GM23338 (cell line): ENCODE measurements at places on chromosomes 2 and 18.

GRCh38 chr2:185318271-185318724 lies 420.3 kb upstream of the FSIP2 start:
- peak; percentile 9 for DNase-seq

- DNase-seq: no peak
These were observed 2.4 kb downstream of the CCBE1 start for GRCh38 chr18:59694824-59695223.

- no peak for DNase-seq
These were observed 46.0 kb upstream of the STON1 start for GRCh38 chr2:48483916-48484315.

DNA sequence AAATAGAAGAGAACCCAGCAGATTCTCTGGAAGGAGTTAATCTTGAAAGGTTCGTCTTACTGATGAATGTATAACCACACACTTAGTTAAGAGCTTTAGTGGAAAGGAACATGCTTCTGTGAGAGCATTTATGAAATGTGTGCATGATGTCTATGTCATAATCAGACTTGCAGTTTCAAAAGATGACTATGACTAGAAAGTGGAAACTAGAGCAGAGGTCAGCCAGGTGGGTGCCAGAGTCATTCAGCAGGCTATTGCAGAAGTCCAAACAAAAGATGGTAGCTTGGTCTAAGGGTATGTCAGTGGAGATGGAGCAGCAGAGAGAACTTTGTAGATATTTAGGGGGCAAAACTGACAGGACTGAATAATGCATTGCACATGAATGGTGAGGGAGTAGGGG lies 825.8 kb downstream of the DCC start:
- DNase-seq: no peak

DNA sequence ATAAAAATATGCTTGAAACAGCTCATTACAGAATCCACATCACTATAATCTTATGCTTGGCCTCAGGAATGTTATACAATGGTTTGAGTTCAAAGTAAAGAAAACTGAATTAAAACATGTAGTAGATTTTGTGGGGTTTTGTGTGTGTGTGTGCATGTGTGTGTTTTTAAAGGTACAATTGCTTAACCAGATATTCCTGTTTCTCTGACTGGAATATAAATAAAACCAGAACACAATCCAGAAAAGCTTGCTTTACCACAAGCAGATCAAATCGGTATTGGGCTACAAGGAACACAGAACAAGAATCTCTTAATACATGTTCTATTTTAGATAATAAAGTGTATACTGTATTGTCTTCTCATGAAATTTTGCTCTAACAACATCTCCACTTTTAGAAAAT lies 110.0 kb downstream of the TMEM247 start:
- no peak for DNase-seq

- peak; percentile 60 for DNase-seq
These were observed 217.4 kb upstream of the DTNA start for GRCh38 chr18:34492652-34493051.

- no peak for DNase-seq
These were observed 127.6 kb upstream of the DLGAP1 start for GRCh38 chr18:4582431-4583335.

- no peak for DNase-seq
These were observed 123.8 kb downstream of the AFF3 start for GRCh38 chr2:100018341-100019193.

DNA sequence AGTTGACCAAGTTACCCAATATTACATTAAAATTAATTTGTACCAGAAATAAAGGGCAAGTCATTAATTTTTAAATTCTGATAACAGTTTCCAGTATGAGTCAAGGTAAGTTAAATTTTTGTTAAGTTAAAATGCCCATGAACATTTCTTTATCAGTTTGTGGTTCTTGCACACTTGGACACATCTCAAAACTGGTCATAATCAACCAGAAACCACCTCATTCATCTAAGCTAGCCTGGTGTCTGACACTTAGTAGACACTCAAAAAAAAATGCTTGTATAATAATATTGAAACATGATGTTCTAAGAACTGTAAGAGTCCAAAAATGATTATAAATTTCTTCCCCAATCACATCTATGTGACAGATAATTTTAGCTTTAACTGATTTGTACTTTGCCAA lies 62.4 kb downstream of the SATB2 start:
- no peak for DNase-seq

- DNase-seq: no peak
These were observed 1043.0 kb upstream of the CHAC2 start for GRCh38 chr2:52724585-52724984.

GRCh38 chr2:207202645-207203044 lies 36.9 kb upstream of the KLF7 start:
- DNase-seq: peak; percentile 86

DNA sequence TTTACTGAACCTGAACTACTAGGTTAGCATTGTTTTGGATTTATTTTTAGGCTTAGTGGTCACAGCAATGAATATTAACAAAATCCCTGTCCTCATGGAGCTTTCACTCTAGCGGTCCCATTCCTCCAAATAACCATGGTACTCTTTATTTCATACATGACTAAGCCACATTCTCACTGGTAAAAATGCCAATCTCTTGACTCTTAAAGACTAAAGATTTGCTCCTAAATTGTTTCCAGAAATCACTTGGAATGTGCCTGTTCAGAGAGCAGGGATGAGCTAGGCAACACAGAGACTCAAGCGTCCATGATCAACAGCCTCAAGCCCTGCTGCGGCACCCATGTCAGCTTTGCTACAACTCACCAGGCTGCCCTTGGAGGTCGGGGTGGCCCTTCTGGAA lies 13.5 kb downstream of the LMAN1 start:
- DNase-seq: no peak

- peak; percentile 75 for DNase-seq
These were observed 4.1 kb downstream of the BCL11A start for GRCh38 chr2:60549238-60549927.

GRCh38 chr18:3720818-3721545 lies 271.0 kb downstream of the TGIF1 start:
- no peak for DNase-seq

DNA sequence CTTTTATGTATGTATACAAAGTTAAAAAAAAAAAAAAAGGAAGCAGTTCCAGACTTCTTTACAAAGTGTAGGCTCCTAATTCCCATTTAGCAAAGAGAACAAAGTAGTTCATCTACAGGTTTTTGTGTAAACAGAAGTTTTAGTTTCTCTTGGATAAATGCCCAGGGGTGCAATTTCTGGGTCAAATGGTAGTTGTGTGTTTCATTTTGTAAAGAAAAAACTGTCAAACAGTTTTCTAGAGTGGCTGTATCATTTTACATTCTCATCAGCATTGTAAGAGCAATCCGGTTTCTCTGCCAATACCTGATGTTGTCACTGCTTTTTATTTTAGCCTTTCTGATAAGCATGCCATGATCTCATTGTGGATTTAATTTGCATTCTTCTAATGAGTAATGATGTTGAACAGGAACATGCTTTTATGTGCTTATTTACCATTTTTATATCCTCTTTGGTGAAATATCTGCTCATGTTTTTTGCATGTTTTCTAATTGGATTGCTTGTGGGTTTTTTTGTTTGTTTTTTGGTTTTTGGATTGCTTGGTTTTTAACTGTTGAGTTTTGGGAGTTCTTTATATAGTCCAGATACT lies 16.6 kb upstream of the PSME4 start:
- no peak for DNase-seq

DNA sequence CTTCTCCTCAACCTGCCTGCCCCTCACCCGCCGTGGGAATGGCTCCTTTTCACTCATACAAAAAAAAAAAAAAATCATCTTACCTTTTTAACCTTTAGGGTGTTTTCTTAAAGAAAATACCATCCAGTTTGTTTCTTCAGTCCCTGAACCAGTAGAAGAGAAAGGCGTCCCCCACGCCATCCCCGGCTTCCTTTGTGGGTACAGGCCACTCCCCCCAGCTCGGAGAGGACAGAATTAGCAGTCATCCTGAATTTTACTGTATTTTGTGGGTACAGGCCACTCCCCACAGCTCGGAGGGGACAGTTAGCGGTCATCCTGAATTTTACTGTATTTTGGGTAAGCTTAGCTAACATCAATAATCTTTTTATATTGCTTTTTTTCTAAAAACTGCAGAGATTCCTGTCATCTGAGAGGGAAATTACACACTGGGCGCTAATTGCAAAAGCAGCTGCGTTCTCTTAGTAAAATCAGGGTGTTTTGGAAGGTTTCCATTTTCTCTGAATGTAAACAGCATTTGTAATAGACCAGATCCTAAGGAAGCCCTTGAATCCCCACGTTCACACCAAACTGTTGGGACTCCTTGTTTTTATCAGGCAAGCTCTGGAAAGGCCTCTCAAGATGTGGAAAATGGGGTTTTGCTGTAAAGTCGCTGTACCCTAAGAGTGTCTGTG lies 72.5 kb downstream of the NFATC1 start:
- no peak for DNase-seq

DNA sequence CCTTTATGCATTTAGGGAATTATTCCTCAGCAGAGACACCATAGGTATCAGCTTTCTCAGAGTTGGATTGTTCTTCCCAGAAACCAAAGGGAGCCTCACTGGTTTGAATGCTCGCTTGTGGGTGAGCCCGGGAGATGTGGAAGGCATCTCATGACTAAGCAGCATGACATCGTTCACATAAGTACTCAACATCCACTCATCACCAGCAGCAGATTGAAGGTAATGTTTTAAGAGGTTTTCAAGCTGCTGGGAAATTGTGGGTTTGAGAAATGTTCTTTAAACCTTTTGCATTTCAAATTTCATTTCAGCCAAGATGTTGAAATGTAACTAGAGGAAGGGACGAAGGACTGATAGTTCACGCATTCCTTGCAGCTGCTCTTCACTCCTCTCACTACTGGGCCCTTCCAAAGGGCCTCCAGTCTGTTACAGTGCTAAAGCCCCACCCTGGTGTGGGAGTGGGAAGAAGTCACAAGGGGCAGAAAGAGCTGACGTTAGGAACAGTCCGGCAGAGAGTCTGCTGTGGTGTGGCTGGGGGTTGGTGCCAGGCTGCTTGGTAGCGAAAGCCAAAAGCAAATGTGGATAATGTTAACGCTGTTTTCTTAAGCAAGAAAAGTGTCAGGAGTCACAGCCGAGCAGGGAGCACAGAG lies 324.5 kb upstream of the EPHA4 start:
- DNase-seq: peak; percentile 3

DNA sequence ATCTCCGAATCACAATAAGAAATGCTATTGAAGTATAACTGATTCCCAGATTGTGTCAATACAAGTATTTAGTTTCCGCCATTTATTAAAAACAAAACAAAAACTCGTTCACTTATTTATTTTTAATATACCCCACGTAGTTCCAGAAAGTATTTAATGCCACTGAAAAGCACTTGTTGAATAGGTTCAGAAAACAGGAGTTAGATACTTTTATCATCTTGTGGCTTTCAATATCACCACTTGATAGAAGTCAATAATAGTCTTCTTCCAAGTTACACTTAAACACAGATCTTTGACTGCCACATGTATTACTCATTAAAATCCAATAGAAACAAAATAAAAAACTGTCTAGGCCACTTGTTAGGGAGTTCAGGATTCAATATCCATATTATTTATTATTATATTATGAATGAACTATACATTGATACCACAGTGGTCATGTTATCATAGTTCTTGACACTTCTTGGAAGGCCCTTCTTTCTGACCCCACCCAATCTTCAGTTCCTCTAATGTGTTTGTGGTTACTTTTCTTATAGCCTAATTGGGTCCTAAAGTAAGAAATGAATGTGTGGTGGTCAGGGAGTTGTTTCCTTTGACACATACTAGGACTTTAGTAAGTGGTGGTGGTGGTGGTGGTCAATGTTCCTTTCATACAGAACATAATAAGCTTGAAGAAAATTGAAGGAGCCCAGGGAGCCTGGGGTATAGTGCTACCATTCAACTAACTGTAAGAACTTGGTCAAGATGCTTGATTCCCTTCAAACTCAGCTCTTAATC lies 221.3 kb upstream of the ITGA4 start:
- no peak for DNase-seq

GRCh38 chr2:201130524-201131186 lies 14.7 kb downstream of the CFLAR start:
- peak; percentile 49 for DNase-seq

GRCh38 chr2:195649629-195650190 lies 7.3 kb upstream of the SLC39A10 start:
- DNase-seq: no peak

DNA sequence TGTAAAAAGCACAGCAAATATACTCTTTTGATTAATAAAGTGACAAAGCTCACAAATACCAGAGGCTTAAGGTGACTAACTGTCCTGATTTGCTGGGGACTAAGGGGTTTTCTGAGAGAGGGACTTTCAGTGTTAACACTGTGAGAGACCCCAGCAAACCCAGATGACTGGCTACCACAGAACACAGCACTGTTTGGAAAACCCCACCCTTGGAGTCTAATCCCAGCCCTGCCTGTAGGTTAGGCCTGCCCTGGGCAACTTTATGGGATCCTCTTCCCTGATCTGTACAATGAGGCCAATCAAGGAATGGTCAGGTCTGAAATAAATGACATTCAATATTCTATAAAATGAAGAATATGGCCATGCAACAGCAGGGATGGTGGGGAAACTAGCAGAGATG lies 30.5 kb upstream of the CTAGE1 start:
- no peak for DNase-seq

DNA sequence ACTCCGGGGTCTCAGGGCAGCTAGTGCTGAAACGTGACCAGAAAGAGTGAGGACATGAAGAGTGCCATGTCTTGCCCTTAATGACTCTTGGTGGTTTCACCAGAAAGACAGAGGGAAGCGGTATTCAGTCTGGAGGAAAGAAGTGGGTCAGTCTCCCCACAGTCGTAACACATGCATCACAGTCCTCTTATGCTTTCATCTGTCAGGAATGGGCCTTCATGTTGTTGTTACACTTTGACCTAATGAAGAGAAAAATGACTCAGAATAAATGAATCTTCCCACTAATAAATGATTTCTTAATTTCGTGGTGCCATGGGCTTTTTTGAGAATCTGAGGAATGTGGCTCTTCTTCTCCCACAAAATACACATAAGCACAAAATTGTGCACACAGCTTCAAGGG lies 103.2 kb downstream of the SLC8A1 start:
- DNase-seq: no peak

DNA sequence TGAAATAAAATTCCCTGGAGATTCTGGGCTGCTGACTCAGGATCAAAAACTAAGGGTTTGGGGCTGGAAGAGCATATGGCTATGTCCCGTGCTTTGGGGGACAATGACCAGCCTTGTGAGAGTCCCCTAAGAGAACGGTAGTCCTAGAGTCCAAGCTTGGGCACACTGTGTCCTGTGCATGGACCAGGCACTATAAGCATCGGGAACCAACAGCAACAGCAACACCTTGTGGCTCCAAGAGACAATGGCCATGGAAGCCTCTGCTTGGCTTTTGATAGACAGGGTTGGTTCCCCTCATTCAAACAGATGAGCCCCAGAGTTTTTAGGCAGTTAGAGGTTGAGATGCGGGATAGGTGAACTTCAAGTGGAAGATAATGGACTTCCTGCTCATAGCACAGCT lies 294.4 kb upstream of the CHAC2 start:
- DNase-seq: peak; percentile 50

DNA sequence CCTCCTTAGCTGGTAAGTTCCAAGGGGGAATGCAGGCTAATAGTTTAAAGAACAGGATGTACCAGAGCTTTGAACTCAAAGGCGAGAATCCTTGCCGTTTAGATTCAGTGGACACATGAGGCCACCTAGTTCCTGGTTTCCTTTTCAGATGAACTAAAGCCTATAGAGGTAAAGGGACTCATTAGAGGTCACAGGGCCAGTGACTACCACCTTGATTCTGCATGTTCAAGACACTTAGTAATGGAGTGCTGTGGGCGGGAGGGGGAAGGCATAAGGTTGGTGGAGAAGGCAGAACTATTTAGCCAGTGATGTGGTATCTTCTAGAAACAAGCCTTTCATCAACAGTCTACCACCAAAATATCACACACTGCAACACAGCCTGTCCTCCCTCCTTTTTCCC lies 47.9 kb downstream of the ARHGEF33 start:
- DNase-seq: no peak

GRCh38 chr2:212709280-212709679 lies 170.7 kb upstream of the ERBB4 start:
- DNase-seq: no peak
